Lower lobe of right lung (tissue), 2 donors: ENCODE measurements at places on chromosomes 11 and 22.
A peak's percentile ranks its signal among the peaks of the same experiment; 100 is the strongest.

GRCh38 chr22:42114721-42115120 is 15.9 kb downstream of the CYP2D6 start:
- DNase-seq: no peak

- no peak for DNase-seq
Measured at GRCh38 chr11:7927635-7928034, 3.4 kb downstream of the OR10A6 start.

- DNase-seq: no peak
Measured at GRCh38 chr11:8318536-8318935, 54.9 kb upstream of the LMO1 start.

- DNase-seq: no peak
Measured at GRCh38 chr22:46591930-46592329, 28.3 kb upstream of the GRAMD4 start.

GRCh38 chr22:26547426-26547825 is 35.2 kb upstream of the TFIP11 start:
- DNase-seq: no peak

DNA sequence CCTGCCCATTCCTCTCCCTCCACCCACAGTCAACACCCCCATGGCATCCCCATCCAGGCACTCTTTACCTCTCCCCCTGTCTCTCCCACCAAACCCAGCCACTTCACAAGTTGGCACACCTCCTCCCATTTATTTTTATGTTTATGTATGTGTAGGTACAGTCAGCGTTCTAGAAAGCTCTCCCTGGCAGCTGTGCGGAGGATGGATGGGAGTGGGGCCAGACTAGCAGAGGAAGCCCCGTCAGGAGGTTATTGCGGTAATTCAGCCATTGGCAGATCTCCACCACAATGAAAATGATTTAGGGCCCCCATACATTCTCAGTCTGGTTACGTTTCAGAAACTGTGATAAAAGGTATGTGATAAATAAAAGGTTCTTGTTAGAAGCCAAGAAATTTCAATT is 51.3 kb downstream of the BTG4 start:
- DNase-seq: no peak

DNA sequence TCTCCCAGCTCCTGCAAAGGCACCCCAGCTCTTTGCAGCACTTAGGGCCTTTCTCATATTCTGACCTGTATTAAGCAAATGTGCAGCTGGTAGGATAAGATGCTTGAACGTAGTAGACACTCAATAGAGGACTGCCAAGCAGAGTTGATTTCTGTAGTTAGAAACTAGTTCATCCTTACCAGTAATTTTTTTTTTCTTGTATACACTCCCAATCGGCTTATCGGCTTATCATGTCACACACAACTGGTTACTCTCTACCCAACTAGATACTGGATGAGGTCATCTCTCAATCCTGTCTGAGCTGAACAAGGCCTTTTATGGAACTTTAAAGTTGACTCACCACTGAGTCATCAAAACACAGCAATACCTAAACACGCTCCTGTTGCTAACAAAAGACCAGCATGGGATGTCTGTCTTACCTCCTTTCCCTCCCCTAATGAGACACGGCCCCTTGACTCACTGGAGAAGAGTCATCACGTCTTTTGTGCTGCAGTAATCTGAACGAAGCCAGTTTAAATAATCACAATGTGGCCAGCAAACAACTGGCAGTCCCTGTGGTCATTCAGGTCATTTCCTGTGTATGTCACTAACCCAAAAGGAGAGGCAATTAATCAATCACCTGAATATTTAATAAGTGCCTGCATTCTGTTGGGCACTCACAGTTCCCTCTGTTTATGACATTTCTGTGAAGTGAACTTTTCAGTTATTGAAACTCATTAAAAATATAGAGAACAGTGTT is 7.5 kb upstream of the WEE1 start:
- DNase-seq: no peak

GRCh38 chr11:33737362-33737821 is 1.2 kb upstream of the CD59 start:
- DNase-seq: no peak

DNA sequence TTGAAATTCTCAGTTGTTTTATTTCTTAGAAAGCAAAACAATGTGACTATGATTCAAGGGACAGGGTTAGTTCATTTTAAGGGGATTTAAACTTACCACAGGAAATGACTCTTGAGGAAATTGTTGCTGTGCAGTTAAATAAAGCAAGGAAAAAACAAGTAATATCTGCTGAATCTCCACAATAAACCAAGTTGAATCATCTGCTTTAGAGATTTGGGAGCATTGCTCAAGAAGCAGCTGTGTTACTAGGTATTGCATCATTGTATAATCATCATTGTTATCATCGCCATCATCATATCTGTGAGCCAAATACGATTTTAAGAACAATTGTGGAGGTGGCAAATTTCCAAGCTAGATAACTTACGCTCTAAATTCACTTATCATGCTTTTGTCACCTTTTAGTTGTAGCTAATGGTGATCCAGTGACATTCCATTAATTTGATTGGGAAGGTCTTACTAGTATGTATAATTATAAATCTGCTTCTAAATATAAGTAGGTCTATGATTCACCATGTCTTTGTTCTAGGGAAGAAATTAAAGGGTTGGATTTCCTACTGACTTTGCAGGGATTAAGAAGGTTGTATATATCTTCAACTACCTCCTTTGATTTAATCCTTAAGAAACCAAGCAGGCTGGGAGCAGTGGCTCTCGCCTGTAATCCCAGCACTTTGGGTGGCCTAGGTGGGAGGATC is 19.9 kb downstream of the MMP10 start:
- no peak for DNase-seq

GRCh38 chr11:109849946-109850345 is 243.2 kb upstream of the ZC3H12C start:
- DNase-seq: no peak

DNA sequence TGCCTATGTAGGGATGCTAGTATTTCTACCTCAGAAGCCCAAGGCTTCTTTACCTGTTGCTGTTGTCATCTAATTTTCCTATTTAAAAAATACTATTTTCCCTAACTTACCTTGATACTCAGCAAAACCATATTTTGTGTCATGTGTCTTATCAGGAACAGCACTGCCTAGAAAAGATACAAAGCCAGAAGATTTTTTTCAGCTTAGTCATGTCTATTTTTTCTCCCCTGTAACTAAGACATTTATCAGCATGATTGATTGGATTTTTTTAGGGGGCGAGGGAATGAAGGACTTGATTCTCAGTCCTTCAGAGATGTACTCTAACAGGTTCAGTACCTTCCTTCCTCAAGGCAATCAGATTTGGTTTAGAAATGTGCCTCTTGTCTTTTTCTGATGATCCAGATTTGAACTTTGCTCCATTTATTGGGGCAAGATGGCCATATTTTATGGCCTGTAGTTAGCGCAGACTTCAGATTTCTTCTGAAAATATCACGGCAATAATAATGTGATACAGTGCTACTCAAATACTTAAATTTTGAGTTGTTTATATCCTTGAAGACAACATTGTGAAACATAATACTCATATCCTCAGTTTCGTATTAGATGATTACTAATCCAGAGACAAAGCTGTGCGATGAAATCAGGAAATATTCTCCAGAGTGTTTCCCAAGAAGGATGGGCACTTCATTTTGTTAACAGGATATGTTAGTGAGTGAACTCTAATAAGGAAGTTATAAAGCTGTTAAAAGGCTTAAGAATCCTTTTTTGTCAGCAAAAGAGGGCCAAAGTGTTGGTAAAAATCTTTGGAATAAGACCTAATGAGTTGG is 3.8 kb upstream of the PIK3IP1 start:
- DNase-seq: no peak

DNA sequence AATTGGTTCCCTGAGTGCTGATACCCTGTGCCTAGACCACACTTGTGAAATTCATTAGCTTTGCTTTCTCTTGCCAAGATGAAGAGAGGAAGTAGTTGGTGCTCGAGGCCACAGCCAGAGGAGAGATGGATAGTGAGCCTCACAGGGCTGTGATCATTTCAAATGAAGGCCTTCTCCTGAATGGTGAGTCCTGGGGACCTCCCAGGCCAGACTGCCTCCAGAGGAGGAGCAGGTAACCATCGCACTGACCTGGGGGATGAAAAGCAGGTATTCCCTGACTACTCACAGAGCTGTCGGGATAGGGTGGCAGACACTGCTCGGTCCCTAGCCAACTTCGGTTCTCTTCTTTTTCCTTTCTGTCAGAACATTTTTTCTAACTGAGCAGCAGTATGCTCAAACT is 4.8 kb upstream of the FXYD6 start:
- DNase-seq: no peak

- DNase-seq: no peak
Measured at GRCh38 chr11:71428861-71429435, 19.2 kb downstream of the DHCR7 start.

DNA sequence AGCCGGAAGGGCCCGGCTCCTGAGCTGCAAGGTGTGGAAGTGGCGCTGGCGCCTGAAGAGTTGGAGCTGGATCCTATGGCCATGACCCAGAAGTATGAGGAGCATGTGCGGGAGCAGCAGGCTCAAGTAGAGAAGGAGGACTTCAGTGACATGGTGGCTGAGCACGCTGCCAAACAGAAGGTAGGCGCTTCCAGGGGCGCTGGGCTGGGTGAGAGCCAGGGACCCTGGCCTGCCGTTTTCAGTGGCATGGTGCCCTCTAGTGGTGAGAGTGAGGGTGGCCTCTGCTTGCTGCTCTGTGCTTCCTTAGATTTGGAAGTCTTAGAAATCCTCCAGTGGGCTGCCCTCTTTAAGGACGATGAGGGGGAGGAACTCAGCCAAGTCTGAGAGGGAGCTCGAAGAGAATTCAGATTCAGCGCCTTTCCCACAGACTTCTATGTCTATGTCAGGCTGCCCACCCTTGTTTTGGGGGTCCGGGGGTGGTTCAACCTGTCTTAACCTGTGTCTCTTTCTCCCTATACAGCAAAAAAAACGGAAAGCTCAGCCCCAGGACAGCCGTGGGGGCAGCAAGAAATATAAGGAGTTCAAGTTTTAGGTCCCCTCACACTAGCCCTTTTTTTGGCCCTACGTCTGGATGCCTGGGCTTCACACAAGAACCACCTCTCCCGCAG is 1.8 kb upstream of the PACS1 start:
- peak; percentile 79 for DNase-seq

- DNase-seq: no peak
Measured at GRCh38 chr22:39309881-39310714, 9.3 kb downstream of the RPL3 start.

- no peak for DNase-seq
Measured at GRCh38 chr11:21723678-21724077, 469.2 kb upstream of the ANO5 start.

GRCh38 chr22:36465232-36466021 is 16.0 kb downstream of the TXN2 start:
- peak; percentile 84 for DNase-seq

GRCh38 chr11:76621868-76622267 is 48.7 kb downstream of the LRRC32 start:
- DNase-seq: no peak

GRCh38 chr11:81197396-81197795 is 1536.3 kb downstream of the FAM181B start:
- DNase-seq: no peak

- no peak for DNase-seq
Measured at GRCh38 chr11:79431535-79431934, 9.3 kb downstream of the TENM4 start.

DNA sequence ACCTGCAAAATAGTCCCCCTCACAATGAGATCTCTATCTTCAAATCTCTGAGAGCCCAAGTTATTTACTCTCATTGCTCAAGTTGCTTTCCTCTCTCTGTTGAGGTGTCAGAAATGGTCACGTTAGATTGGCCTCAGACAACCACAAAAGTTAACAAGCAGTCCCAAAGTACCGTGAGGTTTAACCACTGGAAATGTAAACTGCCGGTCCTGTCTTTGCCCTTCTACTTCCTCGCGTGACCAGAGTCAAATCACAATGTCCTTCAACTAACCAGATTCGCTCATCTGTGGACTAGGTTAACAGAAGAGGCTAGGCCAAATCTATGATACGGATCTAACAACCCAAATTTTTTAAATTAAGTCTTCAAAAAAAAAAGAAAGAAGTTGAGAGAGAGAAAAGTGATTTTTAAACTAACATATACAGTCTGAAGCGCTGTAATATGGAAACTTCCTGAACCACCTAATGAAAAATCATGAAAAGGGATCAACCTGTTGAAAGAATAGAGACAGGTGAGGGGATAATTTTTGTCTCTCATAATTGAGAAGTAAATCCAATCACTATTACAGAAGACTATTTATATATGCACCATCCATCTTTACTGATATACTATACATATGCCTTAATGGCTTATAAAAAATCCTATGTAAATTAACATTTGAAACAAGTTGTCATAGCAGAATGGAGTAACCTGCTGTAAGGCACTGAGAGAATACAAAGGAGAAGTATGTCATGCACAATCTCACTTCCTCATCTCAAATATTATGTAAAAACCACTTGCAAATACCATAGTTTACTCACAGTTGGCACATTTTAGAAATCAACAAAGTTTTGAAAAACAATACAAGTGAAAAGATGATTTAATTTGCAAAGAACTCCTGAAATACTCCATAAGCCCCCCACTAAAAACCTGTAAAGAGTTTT is 3.3 kb upstream of the JAML start:
- DNase-seq: no peak

DNA sequence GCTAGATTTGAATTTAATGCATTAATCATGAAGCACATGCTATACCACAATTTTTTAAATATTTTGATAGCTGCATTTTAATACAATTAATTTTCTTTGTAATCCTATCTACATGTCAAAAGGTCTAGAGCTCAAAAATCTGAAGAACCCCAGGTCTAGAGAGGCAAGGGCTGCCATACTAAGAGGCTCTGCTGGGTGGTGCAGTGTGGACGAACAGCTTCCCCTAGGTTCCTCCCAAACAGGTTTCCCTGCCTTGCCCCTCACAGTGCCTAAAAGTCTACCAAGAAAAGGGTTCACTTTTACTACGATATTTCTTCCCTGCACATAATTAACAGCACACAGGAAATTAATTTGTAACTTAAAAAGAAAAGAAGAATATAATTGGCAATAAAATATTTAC is 681.1 kb downstream of the OPCML start:
- no peak for DNase-seq

GRCh38 chr11:63683133-63683991 is 2.1 kb downstream of the RTN3 start:
- no peak for DNase-seq

DNA sequence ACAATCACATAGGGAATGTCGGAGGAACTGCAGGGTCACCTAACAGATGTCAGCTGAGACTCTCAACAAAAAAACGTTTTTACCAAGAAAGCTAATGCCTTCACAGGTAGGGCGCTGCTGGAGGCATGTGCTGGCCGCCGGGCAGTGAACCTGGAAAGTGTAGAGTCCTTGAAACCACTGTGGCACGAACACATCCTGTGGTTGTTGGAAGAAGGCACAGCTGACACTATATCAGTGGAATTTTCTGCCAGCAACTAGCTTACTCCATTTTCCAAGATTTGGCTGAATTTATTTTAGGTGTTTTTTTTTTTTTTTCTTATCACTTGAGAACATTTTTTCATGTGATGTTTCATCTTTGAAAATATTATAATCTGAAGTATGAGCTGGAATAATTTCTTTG is 14.2 kb downstream of the TRMU start:
- DNase-seq: peak; percentile 24

- DNase-seq: no peak
Measured at GRCh38 chr11:43992834-43993637, 50.6 kb downstream of the C11orf96 start.

GRCh38 chr22:43442386-43443151 is 30.8 kb downstream of the MPPED1 start:
- no peak for DNase-seq

GRCh38 chr11:2924821-2925675 is 4.2 kb downstream of the PHLDA2 start:
- DNase-seq: peak; percentile 24
